ENCODE measurements at places on chromosomes 16 and 17.

DNA sequence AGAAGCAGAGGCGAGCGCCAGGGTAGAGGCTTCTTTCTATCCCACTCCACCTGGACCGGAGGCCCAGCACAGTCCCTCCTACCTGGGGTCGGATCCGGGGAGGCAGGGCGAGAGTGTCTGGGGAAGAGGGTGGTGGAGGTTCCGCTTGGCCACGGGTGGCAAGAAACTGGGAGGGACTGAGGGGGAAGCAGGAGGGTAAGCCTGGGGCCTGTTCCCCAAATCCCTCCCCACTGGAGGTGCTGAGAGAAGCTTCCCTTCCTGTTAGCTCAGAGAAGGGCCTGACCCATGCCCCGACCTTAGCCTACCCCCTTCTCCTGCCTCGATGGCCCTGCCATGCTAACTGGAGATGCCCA lies 1.8 kb upstream of the TPPP3 start:
- DNase-seq: no peak

- DNase-seq: no peak
Measured at GRCh38 chr17:40846515-40847144, 20.4 kb downstream of the KRT12 start.

DNA sequence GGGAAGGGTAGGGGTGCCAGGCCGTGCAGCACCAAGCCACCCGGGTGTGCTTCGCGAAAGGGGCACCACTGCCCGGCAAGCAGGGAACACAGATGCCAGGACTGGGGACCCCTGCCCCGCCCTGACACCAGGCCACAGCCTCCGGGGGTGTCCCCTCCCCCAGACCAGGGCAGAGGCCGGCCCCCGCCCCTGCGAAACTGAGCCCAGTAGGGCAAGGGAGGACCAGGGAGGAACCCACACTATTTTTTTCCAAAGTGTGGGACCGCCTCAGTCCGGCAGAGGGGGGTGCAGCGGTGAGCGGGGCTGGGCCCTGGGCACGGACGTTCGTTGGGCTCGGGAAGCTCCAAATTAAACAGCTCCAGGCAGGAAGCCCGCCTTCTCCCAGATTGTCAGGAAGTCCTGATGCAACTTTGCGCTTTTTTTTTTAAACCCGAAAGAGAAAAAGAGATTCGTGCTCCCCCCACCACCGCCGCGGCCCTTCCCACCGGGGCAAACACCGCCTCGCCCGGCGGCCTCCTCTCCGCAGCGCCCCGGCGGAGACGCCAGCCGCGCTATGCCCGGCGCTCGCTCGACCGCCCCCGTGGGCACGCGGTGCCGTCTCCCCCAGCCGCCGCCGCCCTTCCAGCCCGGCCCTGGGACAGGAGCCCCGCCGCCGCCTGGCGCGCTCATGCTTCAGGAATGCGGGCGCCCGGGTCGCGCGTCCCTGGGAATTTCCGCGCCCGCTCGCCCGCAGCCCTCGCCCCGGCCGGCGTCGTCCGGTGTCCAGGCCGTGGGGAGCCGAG lies 755 bp downstream of the PIEZO1 start:
- peak; percentile 60 for DNase-seq

- peak; percentile 11 for DNase-seq
Measured at GRCh38 chr17:75637551-75637950, 4.3 kb downstream of the SMIM5 start.

DNA sequence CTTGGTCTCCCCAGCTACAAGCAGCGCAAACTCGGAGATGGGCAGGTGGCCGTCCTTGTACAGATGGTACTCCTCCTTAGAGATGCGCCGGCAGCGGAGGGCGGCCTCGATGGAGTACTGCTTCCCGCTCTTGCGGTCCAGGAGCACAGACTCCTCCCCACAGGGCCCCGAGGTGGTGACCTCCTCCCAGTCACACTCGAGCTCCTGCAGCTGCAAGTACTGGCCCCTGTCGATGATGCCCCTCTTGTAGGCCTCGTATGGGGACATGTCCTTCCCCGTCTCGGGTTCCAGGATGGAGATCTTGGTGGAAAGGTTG lies 7.2 kb downstream of the CDK3 start:
- DNase-seq: no peak

DNA sequence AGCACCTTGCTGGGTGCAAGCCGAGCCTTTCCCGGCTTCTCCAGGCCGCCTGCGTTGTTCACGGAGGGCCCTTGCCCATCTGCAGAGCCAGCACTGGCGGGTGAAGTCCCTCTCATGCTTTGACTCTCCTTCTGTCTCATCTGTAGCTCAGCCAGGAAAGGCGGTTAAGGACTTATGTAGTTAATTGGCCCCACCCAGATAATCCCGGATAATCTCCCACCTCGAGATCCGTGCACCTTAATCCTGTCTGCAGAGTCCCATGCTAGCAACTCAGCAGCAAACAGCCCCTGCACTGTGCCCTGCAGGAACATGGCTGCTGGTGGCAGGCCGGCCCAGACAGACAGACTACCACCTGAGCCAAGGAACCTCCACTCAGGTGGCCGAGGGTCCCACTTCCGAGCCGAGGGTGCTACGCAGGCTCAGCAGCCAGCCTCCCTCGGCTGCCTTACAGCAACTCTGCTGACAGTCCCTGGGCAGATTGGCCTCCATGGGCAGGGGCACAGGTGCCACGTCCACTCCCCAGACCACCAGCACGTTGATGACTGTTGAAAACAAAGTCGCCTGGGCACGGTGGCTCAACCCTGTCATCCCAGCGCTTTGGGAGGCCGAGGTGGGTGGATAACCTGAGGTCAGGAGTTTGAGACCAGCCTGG lies 16.9 kb downstream of the RAB40C start:
- no peak for DNase-seq

GRCh38 chr17:41339571-41340172 lies 11.0 kb downstream of the KRT33A start:
- no peak for DNase-seq

DNA sequence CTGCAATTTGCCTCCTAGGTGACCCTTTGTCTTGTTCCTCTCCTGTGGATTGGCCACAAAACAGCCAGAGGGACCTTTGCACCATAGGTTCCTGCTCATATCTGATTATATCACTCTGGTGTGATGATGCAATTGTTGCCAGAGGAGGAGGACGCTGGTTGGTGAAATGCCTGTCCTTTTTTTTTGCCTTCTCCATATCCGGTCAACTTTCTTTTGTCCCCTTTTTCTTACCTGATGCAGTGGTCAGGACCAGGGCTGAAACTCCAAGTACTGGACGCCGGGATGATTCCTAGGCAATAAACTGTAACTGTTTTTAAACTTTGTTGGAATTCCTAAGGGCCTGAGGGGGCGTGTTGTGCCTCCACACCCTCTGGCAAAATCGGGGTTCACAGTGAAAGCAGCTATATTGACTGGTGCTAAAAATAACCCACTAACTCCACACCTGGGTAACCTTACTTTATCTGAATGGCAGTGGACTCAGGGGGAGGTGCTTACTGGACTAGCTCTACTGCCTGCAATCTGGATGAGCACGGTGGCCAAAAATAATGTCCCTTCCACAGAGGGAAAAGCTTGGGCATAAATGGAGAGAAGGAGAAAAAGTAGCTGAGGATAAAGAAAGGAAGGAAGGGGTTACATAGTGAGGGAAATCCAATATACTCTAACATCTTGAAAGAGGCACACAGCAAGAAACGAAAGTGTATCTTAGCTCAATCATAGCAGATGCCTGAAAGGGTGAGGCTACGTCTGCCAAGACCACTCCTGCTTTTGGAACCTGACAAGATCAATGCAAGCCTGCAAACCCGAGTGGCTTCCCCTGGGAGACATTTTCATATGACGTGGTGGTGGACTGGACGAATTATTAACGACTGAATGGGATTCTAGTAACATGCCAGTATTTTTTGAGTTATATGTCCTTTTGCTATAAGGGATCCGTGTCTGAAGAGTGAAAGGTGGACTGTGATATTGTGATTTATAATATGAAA lies 28.4 kb upstream of the ZNF423 start:
- DNase-seq: no peak

- no peak for DNase-seq
Measured at GRCh38 chr17:76753061-76753961, 15.4 kb downstream of the MFSD11 start.

DNA sequence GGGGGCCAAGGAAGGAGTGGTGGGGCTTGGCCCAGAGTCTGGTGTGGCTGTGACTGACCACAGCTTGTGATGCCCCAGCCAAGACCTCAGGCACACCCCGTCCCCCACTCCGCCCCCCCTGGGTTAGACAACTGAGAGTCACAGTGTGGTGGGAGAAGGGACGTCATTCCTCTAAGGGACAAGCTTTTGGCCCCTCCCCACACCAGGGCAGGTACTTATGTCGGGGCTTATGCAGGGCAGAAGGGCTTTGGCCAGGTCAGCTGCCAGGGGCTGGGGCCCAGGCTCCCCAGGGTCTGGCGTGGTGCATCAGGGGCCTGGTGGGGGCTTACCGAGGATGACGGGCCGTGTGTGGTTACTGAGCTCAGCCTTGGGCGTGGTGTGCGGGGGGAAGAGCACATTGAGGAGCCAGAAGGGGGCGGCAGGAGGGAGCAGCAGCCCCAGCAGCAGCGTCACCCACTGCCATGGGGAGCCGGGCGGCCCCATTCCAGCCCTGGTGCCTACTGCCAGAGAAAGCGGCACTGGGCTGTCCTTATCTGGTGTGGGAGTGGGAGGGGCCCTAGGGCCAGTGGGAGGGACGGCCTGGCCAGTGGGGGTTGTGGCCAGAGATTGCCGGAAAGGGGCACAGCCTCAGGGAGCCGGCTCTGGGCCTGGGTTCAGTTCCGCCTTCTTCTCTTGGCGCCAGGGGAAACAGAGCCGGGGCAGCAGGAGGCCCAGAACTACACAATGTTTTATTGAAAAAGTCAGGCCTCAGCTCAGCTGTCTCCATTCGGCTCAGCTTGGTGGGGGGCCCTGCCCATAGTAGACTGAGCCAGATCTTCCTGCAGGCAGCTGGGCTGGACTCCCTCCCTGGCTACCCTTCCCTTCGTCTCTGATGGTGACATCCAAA lies at the start of gene LCAT:
Gene LCAT (minus strand): TSS at position 502 of the 886 bp plus-strand sequence. CDS start 19 bp downstream, at position 483.
- DNase-seq: no peak

DNA sequence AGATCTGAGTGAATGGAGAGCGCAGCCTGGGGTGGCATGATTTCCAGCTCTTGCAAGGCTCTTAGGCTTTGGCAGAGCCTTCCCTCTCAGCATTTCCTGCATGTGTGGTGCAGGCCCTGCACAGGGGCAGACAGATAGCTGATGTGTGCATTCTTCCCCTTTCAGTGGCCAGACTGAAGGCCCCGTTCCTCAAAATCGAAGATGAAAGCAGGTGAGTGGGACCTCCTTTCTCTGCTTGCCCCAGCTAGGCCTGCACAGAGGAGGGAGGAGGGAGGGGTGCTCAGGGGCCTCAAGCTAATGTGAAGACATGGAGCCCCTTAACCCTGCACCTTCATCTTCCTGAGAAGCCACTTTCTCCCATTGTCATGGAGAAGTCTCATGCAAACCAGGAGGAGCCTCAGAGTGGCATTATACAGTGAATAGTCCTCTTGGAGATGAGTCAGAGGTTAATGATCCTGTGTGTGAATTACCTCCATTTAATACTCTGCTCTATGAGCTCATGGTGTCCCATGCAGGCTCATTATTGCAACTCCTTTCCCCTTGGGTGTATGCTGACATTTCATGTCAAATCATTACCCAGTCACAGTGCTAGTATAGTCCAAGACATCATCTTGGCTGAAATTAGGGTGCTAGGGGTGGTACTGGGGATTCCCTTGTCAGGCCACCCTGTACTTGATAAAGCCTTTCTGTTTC lies 20.4 kb upstream of the ADAM11 start:
- no peak for DNase-seq

DNA sequence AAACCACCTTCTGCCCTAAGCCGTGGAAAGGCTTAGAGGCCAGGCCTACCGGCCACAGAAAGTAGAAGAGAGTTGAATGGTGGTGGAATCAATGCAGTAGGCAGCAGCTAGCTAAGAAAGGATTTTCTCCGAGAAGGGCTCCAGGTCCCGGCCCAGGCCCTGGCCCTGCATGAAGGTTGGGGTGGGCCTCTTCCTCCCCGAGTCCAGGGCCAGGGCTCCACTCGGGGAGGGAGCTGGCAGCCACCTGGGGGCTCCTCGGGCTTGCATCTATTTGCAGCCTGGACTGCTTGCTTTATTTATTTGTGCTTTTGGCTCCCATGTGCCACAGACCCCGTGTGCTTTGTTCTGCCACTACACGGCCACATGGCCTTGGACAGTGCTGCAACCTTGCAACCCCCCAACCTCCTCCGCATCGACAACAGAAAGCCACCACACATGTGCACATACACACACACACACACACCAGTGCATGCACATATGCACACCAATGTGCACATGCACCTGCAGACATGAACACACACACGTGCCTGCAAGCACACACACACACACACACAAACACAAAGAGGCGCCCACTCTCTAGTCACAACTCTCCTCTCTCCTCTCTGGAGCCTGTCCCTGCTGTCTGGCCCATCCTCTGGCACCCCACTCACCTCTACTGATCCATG lies 96.4 kb upstream of the TNRC6C start:
- DNase-seq: no peak

- no peak for DNase-seq
Measured at GRCh38 chr17:56699186-56699894, 105.8 kb downstream of the NOG start.

- no peak for DNase-seq
Measured at GRCh38 chr16:75080205-75081029, 36.2 kb downstream of the LDHD start.

GRCh38 chr17:77116371-77116860 lies 24.4 kb upstream of the SEC14L1 start:
- DNase-seq: no peak

DNA sequence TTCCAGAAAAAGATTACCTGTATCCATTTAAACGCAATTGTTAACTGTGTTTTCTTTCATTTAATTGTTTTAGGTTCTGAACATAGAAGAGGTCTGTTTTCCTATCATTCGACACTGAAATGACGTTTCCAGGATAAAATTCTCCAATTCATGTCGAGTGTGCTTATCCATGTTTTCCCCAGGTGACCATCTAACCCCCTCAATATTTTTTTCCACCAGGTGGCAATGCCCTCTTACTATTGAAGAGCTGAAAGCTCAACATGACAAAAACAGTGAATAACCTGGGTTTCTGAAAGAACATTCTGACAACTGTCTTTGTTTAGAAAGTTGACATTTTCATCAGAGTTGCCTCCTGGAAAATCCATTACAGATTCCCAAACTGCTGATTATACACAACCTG lies 948.7 kb downstream of the KCNJ2 start:
- no peak for DNase-seq

- DNase-seq: no peak
Measured at GRCh38 chr17:9854255-9854654, 28.5 kb downstream of the GLP2R start.

GRCh38 chr17:13729466-13730134 lies 127.9 kb upstream of the HS3ST3A1 start:
- no peak for DNase-seq
